ENCODE measurements at places on chromosomes 5 and 9. TPM values are rescaled to one million over a fixed set of nuclear protein-coding genes. Genes with fewer than 3 reads are reported as not detected.

Gene ELP1
- 34.0 TPM for total RNA-seq

Gene ZNF169
- total RNA-seq, result 3.4 TPM

Gene NOXA1
- total RNA-seq, result 0.69 TPM

Gene ELOVL7
- 1.00 TPM for total RNA-seq

Gene CCL21
- not detected for total RNA-seq

Gene LCN1
- not detected for total RNA-seq

Gene OLFM1
- total RNA-seq, result 15.1 TPM

Gene ARHGEF39
- total RNA-seq, result 4.7 TPM

Gene NMRK1
- 22.5 TPM for total RNA-seq

Gene GABRA1
- not detected for total RNA-seq

Gene PCDHA12
- total RNA-seq, result not detected

Gene ENHO
- 1.4 TPM for total RNA-seq

Gene CBY3
- not detected for total RNA-seq

Gene FBN2
- total RNA-seq, result 32.7 TPM

Gene SOWAHA
- total RNA-seq, result not detected

Gene NUTM2G
- total RNA-seq, result not detected

Gene PLPPR1
- not detected for total RNA-seq

Gene NEUROG1
- not detected for total RNA-seq

Gene TEX53
- not detected for total RNA-seq

Gene TAL2
- not detected for total RNA-seq
